ENCODE measurements at places on chromosomes 13 and 19.

DNA sequence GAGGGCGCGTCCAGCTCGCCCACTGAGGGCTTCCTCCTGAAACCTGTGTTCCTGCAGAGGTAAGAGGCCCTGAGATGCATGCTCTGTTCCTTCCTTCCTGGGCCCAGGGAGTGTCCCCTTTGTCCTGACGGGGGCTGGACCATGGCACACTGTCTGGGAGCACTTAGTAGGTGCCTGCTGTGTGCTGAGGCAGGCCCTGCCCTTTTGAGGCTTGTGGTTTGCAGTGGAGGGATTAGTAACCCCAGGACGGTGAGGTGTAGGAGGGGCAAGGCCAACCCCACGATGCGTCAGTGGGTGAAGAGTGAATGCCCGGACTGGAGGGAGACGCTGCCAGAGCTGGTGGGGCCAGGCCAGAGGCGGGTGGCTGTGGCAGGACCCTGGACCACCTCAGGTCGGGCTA lies 11.2 kb upstream of the F2RL3 start:
- no peak for DNase-seq

- DNase-seq: no peak
These were observed 305.2 kb downstream of the MTUS2 start for GRCh38 chr13:29125191-29125933.

DNA sequence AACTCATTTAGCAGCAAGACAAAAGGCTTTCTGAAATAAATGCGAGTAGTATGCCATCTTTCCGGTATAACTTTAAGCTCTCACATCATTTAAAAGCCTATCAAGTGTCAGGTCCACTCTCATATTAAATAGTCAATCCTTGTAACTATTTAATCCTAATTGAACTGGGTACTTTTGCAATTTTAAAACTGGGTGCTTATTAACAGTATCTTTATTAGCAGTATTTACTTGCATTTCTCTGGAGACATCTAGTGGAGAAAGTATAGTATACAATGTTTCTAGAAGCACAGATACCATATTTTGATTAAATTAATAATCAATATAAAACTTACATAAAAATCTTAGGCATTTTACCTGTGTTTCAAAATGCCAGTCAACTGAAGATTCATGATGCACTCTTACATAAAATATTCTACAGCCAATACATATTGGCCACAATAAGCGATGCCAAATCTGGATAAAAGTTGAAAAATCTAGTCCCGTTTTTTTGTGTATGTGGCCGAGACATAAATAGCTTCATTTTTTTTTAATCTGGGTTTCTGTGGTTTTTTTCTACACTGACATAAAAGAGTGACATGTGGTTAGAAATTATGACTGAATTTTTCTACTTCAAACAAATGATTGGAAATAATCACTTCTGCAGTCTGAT lies 4.3 kb upstream of the POSTN start:
- DNase-seq: no peak

- no peak for DNase-seq
These were observed 8.0 kb downstream of the ANGPTL8 start for GRCh38 chr19:11247391-11247790.

- no peak for DNase-seq
These were observed 31.8 kb downstream of the PEX11G start for GRCh38 chr19:7456964-7457541.

DNA sequence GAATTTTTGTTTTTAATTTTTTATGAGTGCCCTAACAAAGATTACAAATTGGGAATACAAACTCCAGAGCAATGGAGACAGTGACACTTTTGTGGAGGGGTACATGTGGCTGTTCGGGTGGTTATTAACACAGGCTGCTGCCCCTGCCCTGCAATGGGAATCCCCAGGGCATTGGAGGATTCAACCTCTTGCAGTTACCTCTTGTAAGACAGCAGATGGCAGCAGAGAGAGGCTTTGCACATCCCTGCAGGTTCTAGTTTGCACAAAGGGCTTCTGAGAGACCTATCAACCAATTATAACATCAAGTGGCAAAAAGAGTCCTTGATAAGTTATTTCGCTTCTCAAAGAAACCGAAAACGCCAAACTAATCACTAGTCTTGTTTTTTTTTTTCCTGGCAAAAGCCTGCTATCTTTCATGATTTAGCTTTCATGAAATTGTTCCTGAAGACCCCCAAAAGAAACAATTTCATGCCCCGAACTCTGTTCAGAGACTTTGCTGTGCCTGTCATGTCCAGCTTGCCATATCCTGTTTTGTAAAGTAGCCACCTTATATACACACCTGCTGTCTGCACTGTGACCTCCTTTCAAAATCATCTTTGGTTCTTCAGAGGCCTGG lies 10.4 kb downstream of the GJB2 start:
- no peak for DNase-seq

DNA sequence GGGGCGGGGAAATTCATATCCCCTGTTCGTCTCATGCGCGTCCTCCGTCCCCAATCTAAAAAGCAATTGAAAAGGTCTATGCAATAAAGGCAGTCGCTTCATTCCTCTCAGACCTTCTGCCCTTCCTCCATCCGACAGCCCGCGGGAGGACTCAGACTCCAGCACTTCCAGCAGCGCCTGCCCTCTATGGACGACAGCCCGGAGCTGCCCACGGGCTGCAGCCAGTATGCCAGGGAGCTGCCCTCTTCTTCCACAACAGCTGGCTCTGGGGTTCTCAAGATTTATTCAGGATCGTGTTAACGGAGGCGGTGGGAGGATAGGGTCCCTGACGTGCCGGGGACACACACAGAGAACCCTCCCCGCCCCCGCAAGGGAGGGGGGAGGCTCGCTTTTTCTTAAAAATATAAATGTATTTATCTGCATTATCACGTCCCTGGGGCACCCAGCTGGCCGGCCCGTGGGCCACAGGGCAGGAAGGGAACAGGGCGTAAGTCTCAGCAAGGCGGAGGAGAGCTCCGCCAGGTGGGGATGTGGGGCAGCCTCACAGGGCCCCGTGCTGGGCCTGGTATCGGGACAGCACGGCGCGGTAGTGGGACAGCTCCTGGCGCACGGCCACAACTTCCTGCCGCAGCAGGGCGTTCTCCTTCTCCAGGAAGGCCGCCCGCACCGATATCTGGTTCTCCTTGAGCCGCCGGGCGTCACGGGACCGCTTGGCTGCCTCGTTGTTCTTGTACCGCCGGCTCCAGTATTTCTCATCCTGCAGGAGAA lies 6.7 kb downstream of the DBP start:
- no peak for DNase-seq

- DNase-seq: no peak
These were observed 375.4 kb upstream of the SLITRK6 start for GRCh38 chr13:86174622-86175021.

DNA sequence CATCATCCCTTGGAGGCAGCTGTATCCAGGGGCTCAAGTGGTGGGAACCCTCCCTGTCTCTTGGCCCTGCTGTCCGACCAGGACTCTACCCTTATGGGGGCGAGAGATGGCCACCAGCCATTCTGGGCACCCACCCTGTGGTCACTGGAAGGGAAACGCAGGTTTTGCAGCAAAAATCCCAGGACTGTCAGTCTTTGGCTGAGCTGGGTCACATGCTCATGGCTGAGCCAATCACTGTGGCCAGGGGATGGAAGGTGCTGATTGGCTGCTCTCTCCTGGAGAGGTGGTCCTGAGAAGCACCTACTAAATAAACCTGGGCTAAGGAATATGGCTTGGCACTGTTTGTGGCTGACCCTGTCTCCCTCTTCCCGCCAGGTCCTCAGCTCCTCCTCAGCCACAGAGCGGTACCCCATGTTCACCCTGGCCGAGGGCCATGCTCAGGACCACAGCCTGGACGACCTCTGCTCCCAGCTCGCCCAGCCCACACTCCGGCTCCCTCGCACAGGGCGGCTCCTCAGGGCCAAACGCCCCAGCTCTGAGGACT lies 8.9 kb downstream of the ATG4D start:
- no peak for DNase-seq

DNA sequence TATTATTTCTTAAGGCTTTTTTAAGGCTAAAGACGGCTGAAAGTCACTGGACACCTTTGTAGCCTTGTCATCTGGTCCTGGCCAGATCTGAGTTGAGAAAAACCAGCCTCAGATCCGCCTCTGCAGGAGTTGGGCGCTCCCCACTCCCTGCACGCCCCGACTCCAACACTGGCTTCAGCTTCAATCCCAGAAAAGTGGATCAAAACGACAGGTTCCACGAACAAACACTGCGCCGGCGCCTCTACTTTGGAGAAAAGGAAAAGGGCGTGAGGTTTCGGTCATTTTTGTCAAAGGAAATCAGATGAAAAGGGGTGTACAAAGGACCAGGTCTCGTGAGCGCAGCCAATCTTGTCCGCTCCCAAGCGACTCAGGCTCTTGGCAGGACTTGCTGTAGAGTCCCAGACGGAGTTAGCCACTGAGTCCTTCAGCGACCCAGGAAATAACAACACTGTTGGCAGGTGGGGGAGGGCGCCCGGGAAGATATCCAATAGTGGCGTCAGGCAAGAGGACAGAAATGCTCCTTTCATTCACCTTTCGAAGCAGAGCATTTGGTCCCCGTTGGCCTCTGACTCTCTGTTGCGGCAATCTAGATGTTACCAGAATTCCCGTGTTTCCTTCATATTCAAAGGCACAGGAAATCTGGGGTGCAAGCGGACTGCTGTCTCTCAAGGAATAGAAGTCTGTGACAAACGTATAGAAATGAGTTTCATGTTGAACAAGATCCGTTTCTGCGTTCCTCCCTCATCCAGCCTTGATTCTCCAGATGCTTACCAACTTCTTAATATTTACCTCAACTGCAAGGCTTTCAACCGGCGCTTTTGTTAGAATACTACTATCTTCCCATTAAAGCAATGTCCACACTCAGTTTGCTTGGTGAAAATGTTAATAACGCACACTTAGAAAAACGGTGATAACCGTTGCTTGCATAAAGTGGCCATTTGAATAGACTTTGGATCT lies 1.8 kb upstream of the CCNA1 start:
- no peak for DNase-seq

DNA sequence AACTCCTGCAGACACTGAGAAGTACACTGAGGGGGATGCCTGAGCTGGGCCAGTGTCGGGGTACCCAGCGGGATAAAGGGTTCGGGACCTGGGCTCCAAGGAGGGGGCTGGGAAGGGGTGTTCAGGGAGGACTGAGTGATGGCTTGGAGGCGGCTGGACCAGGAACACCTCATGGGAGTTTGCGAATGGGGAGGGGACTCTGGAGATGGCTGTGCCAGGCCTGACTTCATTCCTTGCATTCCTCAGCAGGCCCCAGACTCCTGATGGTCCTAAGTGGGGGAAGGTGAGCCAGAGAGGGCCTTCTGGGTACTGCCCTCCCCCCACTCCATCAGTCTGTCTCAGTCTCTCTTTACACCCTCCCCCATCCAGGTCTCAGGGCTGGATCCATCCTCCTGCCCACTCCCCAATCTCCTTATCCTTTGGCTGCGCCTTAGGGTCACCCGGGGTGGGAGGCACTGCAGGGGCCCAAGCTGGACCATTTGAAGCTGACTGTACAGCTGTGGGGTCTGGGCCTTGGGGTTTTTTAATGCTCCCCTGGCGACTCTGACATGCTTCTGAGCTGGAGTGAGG lies 13.8 kb downstream of the PAK4 start:
- DNase-seq: no peak

GRCh38 chr13:27825072-27825471 lies 32.8 kb downstream of the GSX1 start:
- no peak for DNase-seq

- peak; percentile 1 for DNase-seq
These were observed 919.0 kb downstream of the EFNB2 start for GRCh38 chr13:105616333-105617075.

DNA sequence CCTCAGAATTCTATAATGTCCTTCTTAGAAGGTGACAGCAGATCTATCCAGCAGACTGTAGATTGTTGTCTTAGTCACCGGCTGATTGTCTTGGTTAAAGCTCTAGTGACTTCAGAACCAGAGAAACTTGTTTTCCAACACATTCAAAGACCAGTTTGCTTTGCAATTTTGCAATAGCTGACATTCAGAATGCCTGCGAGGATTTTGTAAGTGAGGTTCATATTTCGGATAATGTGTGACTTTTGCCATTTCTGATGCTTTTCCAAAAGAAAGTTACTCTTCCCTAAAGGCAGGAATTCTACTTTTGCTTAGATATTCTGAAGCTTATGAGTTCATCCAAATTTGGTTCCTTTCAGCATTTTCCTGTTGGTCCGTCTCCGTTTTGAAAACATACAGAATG lies 13.2 kb downstream of the SPINT2 start:
- DNase-seq: no peak

DNA sequence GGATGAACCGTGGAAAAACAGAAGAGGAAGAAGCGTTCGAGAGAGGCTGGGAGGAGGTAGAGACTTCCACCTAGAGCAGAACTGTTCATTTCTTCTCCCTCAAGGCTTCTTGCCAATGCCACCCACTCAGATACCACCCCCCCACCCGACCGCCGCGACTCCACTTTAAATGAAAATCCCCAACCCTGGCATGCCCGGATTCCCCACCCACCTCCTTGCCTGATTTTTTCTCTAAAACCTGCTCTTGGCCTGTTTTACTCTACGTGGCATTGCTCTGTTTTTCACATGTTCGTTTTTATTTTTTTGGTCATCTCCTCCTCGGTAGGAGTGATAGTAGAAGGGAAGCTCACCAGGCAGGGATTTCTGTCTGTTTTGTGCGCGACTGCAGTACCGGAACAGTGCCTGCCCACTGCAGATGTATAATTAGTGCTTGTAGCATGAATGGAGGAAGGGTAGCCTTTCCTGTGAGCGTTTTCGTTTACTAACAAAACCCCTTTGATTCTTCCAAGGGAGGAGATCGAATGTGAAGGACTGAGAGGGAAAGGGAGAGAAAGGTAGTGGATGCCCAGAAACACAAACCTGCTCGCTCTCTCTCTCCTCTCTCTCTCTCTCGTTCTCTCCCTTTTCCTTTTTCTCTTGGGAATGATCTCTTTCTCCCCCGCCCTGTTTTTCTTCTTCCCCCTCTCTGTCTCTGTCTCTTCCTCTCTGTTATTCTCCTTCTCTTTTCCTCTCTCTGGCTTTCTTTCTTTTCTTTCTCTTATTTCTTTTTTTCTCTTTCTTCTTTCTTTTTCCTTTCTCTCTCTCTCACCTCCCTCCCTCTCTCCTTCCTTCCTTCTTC lies 2.2 kb downstream of the CD70 start:
- DNase-seq: no peak

- DNase-seq: no peak
These were observed 10.7 kb downstream of the PPP1R37 start for GRCh38 chr19:45103508-45104319.

GRCh38 chr13:30477346-30478195 lies 11.8 kb upstream of the HMGB1 start:
- DNase-seq: no peak

GRCh38 chr13:113369189-113369588 lies 5.3 kb upstream of the GRTP1 start:
- DNase-seq: no peak

- no peak for DNase-seq
These were observed 412.2 kb upstream of the KLHL1 start for GRCh38 chr13:70520275-70521036.

GRCh38 chr19:15251749-15252397 lies 19.6 kb upstream of the EPHX3 start:
- DNase-seq: peak; percentile 65

DNA sequence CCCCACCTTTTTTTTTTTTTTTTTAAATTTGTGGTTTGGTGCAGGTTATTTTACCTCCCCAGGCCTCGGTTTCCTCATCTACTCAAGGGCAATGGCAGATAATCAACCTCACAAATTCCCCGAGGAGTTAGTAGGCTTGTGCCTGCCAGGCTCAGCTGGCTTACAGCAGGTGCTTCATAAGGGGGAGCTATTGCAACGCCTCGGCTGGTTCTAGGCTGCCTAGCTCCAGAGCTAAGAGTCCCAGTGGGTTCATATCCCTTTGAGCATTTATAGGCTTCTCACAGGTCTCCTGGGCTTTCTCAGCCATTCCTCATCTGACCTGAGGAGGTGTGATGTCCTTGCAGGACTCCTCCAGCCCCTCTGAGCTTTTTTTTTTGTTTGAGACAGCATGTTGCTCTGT lies 10.6 kb downstream of the BCKDHA start:
- no peak for DNase-seq
